EL (cell line): ENCODE measurements at places on chromosomes 12 and 14.

DNA sequence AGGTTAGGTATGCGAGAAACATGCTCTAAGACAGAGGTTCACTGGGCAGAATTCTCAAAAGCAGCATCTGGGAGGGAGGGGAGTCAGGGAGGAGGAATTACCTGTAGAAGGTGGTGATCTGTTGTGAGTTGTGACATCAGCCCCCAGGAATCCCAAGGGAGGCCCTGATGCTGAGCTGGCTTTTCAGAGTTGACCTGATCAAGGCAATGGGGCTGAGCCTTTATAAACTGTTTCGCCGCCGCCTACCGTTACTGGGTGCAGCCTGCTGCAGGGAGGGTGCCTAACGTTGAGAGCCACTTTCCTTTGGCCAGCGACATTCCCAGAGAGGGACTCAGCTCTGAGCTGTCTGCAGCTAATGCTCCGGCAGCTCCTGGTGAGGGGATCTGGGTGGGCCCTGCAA is 257.9 kb upstream of the TMEM132C start:
- DNase-seq = no peak

DNA sequence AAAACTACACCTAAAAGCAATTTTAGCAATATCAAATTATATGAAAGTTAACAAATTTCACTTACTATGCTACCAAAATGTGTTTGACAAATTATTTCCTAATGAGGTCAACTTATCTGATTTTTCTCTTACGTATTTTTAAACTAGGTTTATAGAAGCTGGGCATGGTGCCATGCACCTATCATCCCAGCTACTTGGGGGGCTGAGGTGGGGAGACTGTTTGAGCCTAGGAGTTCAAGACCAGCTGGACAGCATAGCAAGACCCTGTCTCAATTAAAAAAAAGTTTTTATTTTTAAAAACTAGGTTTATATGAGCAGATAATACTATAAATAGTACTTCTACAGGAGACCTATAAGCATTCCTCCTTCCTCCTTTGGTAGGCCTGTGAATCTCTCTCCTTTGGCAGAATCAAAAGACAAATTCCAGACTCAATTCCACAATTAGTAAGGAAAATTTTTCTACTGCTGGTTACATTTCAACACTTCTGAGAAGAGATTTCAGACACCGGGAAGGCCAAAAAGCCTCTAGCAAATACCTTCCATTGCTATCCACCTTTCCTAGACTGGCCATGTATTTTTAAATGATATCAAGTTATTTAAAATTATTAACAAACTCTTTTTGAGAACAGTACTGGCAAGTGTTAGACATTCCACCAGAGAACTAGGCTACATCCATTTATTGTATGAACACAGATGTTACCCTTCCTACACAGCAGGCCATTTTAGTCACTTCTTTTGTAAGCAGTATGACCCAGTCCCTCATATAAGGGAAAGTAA is 34.4 kb downstream of the CDK17 start:
- DNase-seq = no peak

- DNase-seq = no peak
Observed at GRCh38 chr14:76277586-76278130, 98.3 kb upstream of the ESRRB start.

- no peak for DNase-seq
Observed at GRCh38 chr12:121611306-121611705, 15.0 kb upstream of the ORAI1 start.

- DNase-seq = no peak
Observed at GRCh38 chr12:49461221-49461620, 77.6 kb upstream of the KCNH3 start.
